ENCODE measurements at places on chromosomes 3 and 15. TPM values are rescaled to one million over a fixed set of nuclear protein-coding genes. Genes with fewer than 3 reads are reported as not detected.

- DNase-seq: no peak
These were observed 7.4 kb downstream of the EDEM1 start for GRCh38 chr3:5194801-5195509.

FAM81A gene
- total RNA-seq: 0.49 TPM

LIPH gene
- total RNA-seq: 2.7 TPM

DNA sequence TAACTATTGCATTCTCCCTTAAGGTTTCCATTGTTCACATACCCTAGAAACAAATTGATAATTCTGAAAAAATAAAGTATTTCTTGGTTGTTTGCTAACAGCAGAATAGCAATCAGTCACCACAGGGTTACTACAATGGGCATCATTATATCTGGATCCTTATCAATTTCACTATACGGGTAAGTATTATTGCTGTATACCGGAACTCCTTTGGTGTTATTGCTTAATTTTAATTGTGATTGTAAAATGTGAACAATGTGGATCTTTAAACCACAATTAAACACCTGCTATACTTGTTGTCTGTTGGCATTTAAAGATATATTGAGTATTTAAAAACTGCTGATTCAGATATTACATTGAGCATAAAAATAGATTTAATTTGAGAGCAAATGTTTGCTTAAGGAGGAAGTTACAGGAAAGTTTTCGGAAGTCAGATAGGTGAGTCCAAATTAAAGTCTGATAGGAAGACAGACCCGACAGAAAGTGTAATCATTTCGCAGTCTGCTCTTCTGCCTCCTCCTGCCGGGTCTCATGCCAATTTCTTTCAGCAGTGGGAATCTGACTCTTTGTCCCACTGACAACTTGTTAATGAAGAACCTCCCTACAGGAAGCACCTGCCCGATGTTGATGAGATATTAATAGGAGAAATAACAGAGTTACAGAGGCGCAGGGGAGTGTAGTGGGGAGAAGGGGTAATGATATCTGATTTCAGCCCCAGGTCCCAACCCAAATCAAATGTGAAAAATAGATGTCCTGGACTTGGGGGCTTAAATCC is 169.7 kb upstream of the TBC1D5 start:
- no peak for DNase-seq

MYEF2 gene
- 7.1 TPM for total RNA-seq

DNA sequence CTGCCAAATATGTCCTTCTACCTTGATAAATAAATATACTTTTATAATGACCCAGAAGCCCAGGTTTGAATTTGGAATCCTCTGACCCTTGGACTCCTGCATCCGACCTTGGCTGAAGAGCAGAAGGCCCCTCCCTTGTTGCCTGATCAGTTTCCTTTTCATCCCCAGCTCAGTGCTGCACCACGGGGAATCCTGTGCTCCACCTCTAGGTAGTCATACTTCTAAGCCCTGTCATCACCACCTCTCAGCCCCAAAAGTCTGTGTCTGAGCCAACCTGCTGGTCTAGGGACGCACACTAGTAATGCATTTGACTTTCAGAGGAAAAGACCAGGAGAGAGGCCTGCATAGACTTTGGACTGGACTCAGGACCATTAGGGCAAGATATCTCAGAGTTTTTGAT is 310.6 kb downstream of the NLGN1 start:
- DNase-seq: no peak

MKRN3 gene
- total RNA-seq: not detected

GMPPB gene
- total RNA-seq: 19.9 TPM

NEO1 gene
- total RNA-seq: 21.9 TPM

GRCh38 chr3:27345959-27346865 is 23.0 kb downstream of the NEK10 start:
- no peak for DNase-seq

DNA sequence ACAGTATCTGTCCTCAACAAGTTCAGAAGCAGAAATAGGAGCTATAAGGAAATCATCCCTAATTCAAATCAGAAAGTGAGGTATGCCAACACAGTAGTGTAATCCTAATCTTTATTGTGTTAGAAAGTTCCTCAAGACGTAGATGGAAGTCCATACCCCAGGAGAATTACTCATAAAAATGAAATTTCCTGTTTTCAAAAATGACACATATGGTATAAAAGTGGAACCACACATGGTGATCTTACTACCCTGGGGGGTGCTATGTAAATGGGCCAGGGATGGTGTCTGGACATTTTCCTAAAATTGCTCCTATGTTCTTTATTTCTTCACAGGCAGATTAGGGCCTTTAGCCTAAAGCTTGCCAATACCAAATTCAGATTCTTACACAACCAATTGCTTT is 204.1 kb downstream of the ARRDC4 start:
- no peak for DNase-seq

- DNase-seq: no peak
These were observed 65.7 kb upstream of the DGKG start for GRCh38 chr3:186427627-186428281.

CTDSPL gene
- 28.0 TPM for total RNA-seq

CD80 gene
- total RNA-seq: not detected

DNA sequence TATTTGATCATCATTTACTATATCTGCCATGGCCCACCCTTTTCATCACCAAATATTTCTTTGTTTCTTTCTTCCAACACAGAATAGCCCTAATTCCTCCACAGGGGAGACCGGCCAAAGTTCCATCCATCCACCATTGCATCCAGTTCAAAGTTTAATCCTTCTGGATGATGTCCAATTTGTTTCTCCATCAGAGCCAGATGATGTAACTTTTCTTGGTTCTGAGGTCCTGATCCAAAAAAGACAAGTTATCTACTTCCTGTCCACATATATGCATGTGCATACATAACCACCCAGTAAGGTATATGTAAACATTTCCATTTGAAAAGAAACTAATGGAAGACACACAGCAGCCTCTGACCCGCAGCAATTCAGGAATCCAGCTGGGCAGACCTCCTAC is 237.3 kb downstream of the SHOX2 start:
- no peak for DNase-seq

VGLL3 gene
- total RNA-seq: 17.7 TPM

KIF7 gene
- 7.9 TPM for total RNA-seq

ACTC1 gene
- total RNA-seq: 15.0 TPM

- no peak for DNase-seq
These were observed 14.6 kb downstream of the ADAMTS9 start for GRCh38 chr3:64673159-64673715.

DNA sequence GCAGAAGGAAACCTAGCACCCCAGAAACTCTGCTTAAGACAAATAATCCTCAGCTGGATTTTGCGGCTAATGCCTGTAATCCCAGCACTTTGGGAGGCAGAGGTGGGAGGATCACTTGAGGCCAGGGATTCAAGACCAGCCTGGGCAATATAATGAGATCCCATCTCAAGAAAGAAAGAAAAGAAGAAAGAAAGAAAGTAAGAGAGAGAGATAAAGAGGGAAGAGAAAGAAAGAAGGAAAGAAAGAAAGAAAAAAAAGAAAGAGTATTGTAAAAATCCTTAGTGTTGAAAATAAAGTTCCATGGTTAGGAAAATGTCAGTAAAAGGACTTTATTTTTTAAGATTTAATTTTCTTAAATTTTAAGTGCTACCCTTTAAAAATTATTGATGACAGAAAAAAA is 54.9 kb upstream of the LRRFIP2 start:
- no peak for DNase-seq

GRCh38 chr15:66875588-66876420 is 173.8 kb downstream of the SMAD6 start:
- DNase-seq: peak; percentile 77

- DNase-seq: no peak
These were observed 2.1 kb downstream of the CD47 start for GRCh38 chr3:108088697-108089096.

- DNase-seq: no peak
These were observed 197.1 kb downstream of the SATB1 start for GRCh38 chr3:18228060-18228459.

- DNase-seq: peak; percentile 99
These were observed 461 bp upstream of the FAH start for GRCh38 chr15:80152180-80152895.

Data from vagina (tissue), 2 donors.